ENCODE measurements at places on chromosomes 5 and 9. TPM values are rescaled to one million over a fixed set of nuclear protein-coding genes. Genes with fewer than 3 reads are reported as not detected.

GRCh38 chr5:158390577-158390976, 531.6 kb upstream of the CLINT1 start:
- peak; percentile 48 for DNase-seq

DNA sequence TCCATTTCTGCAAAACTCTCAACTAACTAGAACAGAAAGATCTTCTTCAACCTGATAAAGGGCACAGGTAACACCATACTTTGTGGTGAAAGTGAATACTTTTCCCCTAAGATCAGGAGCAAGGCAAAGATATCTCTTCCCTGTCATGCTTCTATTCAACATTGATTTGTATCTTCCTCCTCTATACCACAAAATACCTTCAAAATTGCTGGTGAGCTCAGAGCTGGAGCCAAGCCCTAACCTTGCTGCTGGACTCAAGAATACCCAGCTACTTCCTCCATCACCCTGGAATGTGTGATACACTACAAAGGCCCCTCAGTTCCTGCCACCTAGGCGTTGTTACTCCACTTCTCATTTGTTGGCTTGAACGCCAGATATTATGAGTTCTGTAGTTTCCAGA, 499.0 kb downstream of the ACTL7B start:
- DNase-seq: no peak

GRCh38 chr5:91225848-91226686, 157.1 kb downstream of the ARRDC3 start:
- no peak for DNase-seq

MCC gene
- 12.7 TPM for polyA plus RNA-seq

DNA sequence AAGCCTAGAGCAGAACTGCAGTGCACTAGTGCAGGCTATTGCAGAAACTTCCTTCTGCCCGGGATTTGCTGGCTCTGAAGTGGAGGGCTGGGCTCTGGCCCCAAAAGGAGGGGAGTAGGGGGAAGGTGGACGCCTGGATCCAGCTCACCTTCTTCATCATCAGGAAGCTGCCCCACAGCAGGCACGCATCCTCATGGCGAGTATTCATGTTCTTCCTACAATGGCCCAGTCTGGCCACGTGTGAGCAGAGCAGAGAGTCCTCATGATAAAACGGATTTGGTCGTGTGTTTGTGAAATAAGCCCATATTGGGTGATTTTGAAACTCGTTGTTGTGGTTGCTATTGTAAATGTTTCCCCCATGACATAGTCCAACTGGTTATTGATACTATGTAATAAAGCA, 8.2 kb upstream of the GLIPR2 start:
- no peak for DNase-seq

DNA sequence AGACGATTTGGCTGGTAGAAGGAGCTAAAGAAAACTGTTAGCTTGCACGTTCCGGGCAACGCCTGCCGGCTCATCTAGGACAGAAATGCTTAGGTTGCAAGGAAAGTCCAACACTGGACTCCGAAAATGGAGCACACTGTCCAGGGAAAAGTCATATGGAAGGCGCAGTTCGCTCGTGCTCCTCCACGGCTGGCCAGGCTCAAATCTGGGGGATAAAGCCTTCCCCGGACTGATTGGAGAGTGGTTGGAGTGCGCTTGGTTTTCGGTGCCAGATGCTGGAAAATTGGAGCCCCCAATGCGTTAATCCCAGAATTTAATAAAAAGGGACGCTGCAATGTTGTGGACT, 955 bp downstream of the CDH6 start:
- DNase-seq: peak; percentile 33

DNA sequence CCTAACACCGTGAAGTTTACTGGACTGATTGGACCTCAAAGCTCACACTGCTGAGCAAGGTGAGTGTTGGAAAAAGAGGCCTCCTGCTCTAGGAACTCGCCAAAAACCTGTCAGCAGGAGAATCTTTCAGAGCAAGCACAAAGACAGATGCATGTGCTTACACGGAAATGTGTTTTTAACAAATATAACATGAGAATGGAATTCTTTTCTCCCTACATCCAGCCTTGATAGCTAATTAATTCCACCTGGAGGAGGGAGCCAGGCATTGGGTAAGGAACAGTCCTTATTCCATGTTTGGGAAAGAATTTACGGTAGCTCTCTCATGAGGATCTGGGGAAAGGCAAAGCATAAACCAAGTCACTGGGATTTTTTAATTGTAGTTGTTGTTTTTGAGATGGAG, 98.8 kb downstream of the KLF4 start:
- peak; percentile 66 for DNase-seq

IQGAP2 gene
- polyA plus RNA-seq: 17.0 TPM

GRCh38 chr9:94745806-94746540, 19.5 kb downstream of the AOPEP start:
- DNase-seq: no peak

DNA sequence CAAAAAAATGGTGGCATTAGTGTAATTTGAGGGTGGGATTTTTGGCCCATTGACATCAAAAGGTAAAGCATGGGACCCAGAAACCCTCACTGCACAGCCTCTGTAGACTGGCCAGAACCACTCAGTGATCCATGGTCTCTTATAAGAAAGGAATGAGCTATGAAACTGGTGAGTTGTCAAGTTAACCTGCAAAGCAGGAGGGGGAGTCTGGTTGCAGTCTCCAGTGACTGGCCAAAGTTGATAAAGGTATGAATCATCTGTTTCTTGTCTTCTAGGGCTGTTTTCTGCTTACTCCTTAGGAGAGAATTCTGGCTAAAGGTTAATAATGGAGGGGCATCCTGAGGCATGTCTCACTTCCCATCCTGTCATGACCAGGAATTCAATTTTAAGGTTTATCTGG, 325.2 kb downstream of the TLR4 start:
- DNase-seq: no peak

GRCh38 chr9:35646153-35646532, 4.6 kb downstream of the SIT1 start:
- no peak for DNase-seq

- no peak for DNase-seq
These were observed 90.1 kb downstream of the SNCAIP start for GRCh38 chr5:122401976-122402725.

CD14 gene
- polyA plus RNA-seq: 21.9 TPM

ADAMTS16 gene
- 6.8 TPM for polyA plus RNA-seq

DNA sequence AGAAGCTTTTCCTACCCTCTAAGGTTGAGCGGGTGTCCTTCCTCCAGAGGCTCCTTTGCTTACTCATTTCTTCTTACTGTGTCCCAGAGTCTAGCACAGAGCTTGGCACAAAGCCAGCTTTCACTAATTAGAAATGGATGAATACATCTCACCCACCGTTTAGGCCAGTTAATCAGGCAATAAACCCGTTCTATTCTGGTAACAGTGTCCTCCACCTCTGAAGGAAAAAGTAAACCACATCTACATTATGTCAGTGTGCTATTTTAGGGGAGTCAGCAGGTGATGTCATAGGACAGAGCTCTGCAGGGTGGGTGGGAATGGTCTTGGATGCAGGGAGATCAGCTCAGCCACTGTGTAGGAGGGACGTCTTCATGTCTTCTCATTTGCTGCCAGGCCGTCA, 109.2 kb downstream of the OSTF1 start:
- DNase-seq: peak; percentile 7

- DNase-seq: no peak
These were observed 3.2 kb upstream of the CCDC171 start for GRCh38 chr9:15549611-15550010.

SHOC1 gene
- 0.24 TPM for polyA plus RNA-seq

- no peak for DNase-seq
These were observed 9.9 kb downstream of the RBM27 start for GRCh38 chr5:146213210-146213826.

LHX3 gene
- not detected for polyA plus RNA-seq

DNA sequence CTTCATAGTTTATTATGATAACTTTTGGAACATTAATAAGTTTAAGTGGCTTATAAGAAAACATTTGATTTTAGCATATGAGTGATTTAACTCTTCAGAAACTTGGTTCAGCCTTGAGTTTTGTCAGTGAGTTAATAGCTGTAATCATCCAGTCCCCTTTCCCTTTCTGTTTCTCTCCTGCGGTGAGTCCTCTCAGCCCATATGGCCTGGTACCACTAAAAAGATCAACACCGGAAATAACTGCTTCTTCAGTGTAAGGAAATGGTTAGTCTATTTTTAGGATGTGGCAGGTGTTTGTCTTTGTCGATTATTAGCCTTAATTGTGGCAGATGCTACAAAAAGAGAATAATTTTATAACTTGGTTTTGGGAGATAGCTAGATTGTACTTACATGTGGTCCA, 120.2 kb upstream of the GRHPR start:
- no peak for DNase-seq

- DNase-seq: peak; percentile 29
These were observed 33.8 kb upstream of the CER1 start for GRCh38 chr9:14756291-14756690.

- no peak for DNase-seq
These were observed 66.5 kb downstream of the MED10 start for GRCh38 chr5:6311568-6312501.

GRCh38 chr5:32193591-32193990, 19.5 kb upstream of the GOLPH3 start:
- DNase-seq: peak; percentile 78

HINT2 gene
- 30.2 TPM for polyA plus RNA-seq

DNA sequence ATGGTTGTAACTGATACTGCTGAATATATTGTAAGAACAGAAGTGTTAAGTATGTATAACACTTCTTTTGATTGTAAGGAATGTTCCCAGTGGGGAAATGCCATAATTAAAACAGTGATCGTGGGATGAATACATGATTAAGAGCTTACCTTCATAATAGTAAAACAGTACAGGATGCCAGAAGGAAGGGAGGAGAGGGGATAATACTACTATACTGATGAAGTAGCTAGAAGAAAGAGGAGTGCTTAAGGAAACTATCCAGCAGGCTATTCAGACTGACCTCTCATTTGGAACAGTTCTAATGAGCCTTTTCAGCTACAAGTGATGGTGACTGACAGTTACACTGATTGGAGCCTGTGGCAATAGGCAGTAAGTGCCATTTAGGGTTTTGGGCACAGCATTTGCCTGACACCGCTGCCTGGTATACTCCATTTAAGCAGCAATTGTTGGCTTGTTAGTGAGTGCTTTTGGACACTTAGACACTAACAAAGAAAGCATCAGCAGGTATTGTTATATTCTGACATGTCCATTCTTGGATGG, 33.8 kb upstream of the KDM4C start:
- DNase-seq: no peak

DNA sequence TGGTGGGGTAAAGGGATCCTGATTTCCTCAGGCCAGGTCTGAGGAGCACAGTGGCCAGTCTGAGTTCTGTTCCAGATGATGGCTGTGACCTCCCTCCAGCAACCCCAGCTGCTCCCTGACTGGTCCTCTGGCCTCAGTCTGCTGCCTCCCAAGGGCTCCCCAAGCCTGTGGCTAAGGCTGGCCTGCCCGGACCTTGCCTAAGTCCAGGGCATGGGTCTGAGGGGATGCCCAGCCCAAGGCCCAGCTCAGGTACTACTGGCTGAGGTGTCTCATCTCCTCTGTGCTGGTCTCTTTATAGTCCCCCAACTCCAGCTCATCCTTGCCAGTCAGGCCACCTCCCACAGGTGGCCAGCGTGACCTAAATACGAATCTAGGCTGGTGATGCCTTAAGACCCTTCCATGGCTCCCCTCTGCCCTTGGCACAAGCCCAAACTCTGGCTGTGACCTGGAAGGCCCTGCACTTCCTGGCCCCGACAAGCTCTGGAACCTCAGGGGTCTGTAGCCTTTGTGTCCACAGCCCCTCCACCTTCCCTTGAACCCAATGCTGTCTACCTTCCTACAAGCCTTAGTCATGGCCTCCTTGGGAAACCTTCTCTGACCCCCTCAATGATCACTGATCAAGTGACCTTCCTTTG, 9.8 kb downstream of the KIF12 start:
- DNase-seq: no peak

ABLIM3 gene
- 82.8 TPM for polyA plus RNA-seq

ZCCHC10 gene
- polyA plus RNA-seq: 23.3 TPM

Data from muscle of back (tissue), 13 donors.